ENCODE measurements at places on chromosomes 5 and 9. TPM values are rescaled to one million over a fixed set of nuclear protein-coding genes. Genes with fewer than 3 reads are reported as not detected.

- no peak for DNase-seq
These were observed 19.7 kb upstream of the GLE1 start for GRCh38 chr9:128484686-128485413.

DNA sequence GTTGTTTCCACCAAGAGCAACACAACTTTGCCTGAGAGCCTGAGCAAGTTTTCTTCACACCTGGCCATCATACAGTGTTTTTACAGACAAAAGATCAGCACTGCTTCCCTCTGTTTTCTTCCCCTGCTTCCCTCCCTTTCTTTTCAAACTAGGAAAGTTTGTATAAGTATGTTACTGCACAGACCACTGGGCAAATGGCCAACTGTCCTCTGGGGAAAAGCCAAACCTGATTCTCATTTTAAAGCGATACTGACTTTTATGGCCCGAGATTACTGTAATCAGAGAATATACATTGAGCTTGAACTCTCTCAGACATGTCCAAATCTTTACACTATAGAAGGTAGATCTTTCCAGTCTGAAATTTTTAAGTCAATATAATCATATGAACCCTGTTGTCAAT, 415.0 kb downstream of the NFIB start:
- no peak for DNase-seq

- DNase-seq, result no peak
These were observed 88.9 kb upstream of the PRR16 start for GRCh38 chr5:120375248-120375647.

DNA sequence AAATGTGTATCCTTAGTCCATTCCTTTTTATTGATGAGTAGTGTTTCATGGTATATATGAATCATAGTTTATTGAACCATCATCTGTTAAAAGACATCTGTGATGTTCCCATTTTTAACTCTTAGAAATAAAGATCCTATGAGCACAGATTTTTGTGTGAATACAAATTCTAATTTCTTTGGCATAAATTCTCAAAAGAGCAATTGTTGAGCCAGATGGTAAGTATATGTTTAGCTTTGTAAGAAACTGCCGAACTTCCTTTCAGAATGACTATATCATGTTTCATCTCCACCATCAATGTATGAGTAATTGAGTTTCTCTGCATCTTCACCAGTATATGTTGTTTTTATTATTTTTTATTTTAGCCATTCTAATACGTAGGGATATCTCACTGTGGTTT, 526.4 kb downstream of the CDH10 start:
- no peak for DNase-seq

DNA sequence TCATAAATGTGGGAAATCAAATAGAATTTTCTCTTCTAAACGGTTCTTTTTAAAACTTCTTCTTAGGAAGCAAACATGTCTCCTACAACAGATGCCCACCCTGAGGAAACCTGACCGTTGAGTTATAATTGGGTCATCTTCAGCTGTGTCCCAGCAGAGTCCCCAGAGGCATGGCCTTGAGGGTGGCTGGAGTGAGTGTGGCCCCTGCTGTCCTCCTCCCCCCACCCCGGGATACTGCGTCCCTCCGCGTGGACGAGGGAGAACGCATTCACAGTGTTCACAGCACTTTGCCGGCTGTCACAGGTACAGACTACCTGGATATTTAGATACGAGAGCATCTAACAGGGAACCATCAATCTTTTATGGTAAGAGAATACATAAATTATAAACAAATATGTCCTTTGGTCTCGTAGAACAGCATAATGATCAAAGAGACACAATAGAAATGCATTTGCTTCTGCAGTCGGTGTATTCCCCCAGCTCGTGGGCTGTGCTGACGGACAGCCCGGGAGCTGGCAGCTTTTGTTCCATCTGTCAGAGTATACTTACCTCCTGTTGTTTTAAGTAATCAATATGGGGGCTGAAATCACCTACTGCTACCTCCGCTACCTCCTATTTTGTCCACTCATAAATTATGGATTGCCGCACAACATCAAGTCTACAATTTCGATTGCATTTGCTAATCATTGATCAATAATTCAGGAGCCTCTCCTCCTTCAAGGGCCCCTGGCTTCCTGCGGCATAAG, 214.7 kb downstream of the IRX2 start:
- no peak for DNase-seq

- no peak for DNase-seq
These were observed 12.1 kb upstream of the RIMOC1 start for GRCh38 chr5:41892031-41892430.

DNA sequence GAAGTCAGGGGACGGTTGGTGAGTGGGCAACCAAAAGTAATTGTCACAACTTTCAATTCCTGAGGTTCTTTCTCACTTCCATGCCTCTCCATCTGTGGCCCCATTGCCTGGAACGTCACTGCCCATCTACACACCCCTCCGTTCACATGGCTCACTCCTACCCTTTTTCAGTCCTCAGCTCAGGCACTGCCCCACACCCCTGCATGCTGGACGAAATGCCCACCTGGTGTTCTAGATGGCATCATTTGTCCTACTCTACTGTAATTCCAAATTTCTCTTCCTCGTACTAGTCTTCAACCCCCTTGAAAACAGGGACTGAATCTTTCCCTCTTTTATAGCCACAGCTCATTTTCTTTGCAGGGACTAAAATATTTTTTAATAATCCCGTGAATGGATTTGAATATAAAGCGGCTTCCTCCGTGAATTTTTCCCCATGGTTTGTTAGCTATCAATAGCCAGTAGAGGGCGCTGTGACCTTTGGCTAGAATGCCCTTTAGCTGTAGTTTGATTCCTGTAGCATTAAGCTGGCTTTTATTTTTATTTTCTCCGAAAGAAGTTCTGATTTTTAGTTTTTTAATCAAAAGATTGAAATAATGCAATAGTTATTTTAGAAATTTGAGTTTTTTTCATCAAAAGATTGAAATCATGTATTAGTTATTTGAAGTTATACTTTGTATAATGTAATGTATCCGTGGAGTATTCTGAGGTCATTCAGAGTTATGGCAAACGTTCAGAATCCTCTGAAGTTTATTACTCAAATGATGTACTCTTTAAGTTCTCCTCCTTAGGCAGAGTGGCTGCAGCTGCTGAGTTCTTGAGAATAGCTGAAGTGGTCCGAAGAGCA, 232.1 kb downstream of the SH3GL2 start:
- peak; percentile 14 for DNase-seq

DNA sequence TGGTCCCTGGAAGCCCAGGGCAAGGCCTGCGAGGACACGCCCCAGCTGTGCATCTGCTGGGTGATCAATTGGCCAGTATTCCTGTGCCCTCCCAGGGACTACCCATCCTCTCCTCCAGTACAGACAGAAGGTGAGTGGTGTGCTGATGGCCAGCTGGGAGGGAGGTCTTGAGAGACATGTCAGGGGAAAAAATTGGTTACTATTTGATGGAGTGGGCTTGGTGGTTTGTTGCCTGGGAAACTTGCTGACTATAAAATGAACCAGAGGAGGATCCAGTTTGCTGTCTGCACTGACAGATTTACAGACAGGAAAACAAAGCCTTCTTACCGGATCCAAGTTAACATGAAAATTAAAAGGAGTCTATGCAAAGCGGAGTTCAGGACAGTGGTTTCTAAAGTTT, 40.3 kb downstream of the MAP1B start:
- no peak for DNase-seq

DNA sequence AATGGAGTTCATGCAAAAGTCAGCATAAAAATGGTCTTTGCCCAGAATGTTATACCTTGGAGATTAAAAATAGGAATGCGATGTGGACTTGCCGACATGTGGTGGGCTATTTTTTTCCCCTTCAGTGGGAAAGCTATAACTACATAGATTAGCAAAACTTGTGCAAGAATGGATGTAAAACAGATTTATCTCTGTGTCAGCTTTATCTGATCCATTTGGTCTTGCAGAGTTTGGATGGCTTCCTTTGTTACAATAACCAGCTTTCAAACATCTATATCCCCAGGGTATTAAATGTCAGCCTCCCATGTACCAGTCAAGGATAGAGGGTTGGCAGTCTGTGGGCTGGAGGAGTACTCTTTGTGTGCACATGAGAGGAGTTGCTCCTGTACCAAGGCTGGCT, 284.9 kb downstream of the TMEM38B start:
- no peak for DNase-seq

- DNase-seq, result peak; percentile 83
These were observed 85.2 kb upstream of the ZBTB43 start for GRCh38 chr9:126719618-126720031.

DNA sequence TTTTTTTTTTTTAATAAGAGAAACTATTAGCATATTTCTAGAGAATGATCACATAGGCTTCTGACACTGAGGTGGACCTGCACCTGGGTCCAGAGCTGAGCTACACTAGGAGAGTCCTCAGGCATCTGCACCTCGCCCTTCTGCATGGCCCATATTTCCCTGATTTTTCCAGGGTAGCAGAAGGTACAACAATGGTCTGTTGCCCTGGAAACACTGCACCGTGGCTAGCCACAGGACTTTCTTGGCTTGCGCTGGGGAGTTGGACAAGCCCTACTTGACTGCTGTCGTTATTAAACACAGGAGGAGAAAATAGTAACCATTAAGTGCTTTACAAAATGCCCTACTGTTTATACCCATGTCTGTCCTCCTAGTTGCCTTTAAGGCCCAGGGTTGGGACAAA, 615.7 kb upstream of the MEF2C start:
- DNase-seq, result no peak

GRCh38 chr9:12702160-12702758, 9.1 kb downstream of the TYRP1 start:
- peak; percentile 46 for DNase-seq

- DNase-seq, result no peak
These were observed 90.8 kb downstream of the SUSD1 start for GRCh38 chr9:112084334-112084733.

Gene ANKRD20A1
- 0.20 TPM for polyA plus RNA-seq

Gene GPRIN1
- 1.2 TPM for polyA plus RNA-seq

Gene SHROOM1
- 0.66 TPM for polyA plus RNA-seq

Gene DAB2IP
- polyA plus RNA-seq, result 14.1 TPM

Gene GLE1
- polyA plus RNA-seq, result 13.2 TPM

Gene FGF1
- polyA plus RNA-seq, result 0.69 TPM
